ENCODE measurements at places on chromosomes 2 and 18. TPM values are rescaled to one million over a fixed set of nuclear protein-coding genes. Genes with fewer than 3 reads are reported as not detected.

GRCh38 chr2:100124761-100125160 lies 17.6 kb downstream of the AFF3 start:
- no peaks in the 10 kb centered on the region for H3K27me3 ChIP-seq
- no peak overlapping the region for H3K27ac ChIP-seq
- no peaks in the 10 kb centered on the region for H3K4me1 ChIP-seq
- no peak overlapping the region for H3K4me3 ChIP-seq
- no peaks in the 10 kb centered on the region for H3K36me3 ChIP-seq

- peak overlapping the region; percentile 92 for H3K27ac ChIP-seq
- no peaks in the 10 kb centered on the region for H3K36me3 ChIP-seq
- H3K4me3 ChIP-seq: peak overlapping the region; percentile 88
- no peak for DNase-seq
- peaks cover 28% of the 10 kb centered on the region for H3K4me1 ChIP-seq
Observed at GRCh38 chr2:37669446-37669845, 2.0 kb downstream of the CDC42EP3 start.

- no peak for DNase-seq
- H3K27ac ChIP-seq: no peak overlapping the region
- H3K36me3 ChIP-seq: no peaks in the 10 kb centered on the region
Observed at GRCh38 chr2:129801575-129801974, 177.9 kb upstream of the RAB6C start.

GRCh38 chr2:17162713-17163112 lies 355.5 kb downstream of the RAD51AP2 start:
- no peak overlapping the region for H3K4me3 ChIP-seq
- no peak for DNase-seq
- no peaks in the 10 kb centered on the region for H3K27me3 ChIP-seq
- H3K4me1 ChIP-seq: no peaks in the 10 kb centered on the region
- H3K36me3 ChIP-seq: no peaks in the 10 kb centered on the region

DNA sequence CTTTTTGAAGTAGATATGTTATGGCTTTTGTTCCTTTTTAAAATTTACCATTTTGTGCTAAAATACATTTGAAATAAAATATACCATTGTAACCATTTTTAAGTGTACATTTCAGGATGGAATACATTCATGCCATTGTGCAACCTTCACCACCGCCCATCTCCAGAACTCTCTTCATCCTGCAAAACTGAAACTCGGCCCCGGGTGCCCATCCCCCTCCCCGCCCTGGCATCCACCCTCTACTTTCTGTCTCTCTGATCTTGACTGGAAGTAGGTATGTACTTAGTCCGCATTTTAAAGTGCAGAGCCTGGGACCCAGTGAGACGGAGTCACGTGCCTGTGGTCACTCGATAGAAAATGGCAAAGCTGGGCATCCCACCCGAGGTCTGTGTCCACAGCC lies 45.6 kb downstream of the DIPK1C start:
- peaks cover 28% of the 10 kb centered on the region for H3K27me3 ChIP-seq
- H3K27ac ChIP-seq: no peak overlapping the region
- no peak overlapping the region for H3K4me3 ChIP-seq
- no peak for DNase-seq
- H3K4me1 ChIP-seq: no peaks in the 10 kb centered on the region

- no peaks in the 10 kb centered on the region for H3K27me3 ChIP-seq
- H3K36me3 ChIP-seq: peaks cover 85% of the 10 kb centered on the region
- no peak overlapping the region for H3K4me3 ChIP-seq
- DNase-seq: no peak
Observed at GRCh38 chr2:127961729-127962128, 66.1 kb downstream of the SAP130 start.

DNA sequence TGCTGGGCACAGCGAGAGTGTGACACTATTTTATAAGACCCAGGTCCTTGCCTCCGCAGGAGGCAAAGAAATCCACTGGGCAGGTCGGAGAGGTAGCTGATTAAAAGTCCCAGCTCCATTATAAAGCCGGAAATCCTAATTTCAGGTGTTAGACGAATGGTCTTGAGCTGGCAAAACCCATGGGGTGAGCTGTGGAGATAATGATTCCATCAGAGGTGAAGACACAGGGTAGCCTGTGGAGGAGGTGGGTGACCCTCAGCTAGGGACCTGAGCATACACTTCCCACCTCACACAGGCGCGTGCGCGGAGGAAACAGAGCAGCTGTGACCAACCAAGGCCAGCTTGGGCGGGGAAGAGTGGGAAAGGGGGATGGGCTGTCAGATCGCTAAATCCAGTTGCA lies 201.7 kb upstream of the CXCR4 start:
- H3K4me1 ChIP-seq: no peaks in the 10 kb centered on the region
- DNase-seq: no peak
- no peaks in the 10 kb centered on the region for H3K36me3 ChIP-seq
- no peak overlapping the region for H3K27ac ChIP-seq

- H3K4me1 ChIP-seq: no peaks in the 10 kb centered on the region
- no peaks in the 10 kb centered on the region for H3K36me3 ChIP-seq
- H3K27ac ChIP-seq: no peak overlapping the region
- no peak overlapping the region for H3K4me3 ChIP-seq
- peaks cover 49% of the 10 kb centered on the region for H3K27me3 ChIP-seq
Observed at GRCh38 chr2:12766421-12766879, 49.7 kb downstream of the TRIB2 start.

DNA sequence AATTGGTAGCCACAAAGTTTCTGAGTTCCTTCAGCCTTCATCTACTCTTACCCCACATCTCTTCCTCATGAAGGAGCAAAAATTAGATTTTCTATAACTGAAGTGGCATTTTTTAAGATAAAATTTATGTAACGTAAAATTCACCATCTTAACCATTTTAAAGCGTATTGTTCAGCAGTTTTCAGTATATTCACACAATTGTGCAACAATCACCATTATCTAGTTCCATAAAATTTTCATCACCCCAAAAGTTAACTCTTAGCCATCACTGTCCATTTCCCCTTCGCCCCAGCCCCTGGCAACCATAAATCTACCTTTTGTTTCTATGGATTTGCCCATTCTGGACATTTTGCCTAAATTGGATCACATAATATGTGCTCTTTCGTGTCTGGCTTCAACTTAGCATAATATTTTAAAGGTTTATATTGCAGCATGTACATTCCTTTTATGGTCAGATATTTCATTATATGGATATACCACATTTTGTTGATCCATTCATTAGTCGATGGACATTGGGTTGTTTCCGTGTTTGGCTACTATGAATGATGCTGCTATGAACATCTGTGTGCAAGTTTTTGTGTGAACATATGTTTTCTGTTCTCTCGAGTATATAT lies 44.6 kb downstream of the ATIC start:
- H3K27ac ChIP-seq: no peak overlapping the region
- H3K4me1 ChIP-seq: no peaks in the 10 kb centered on the region
- no peaks in the 10 kb centered on the region for H3K27me3 ChIP-seq
- no peaks in the 10 kb centered on the region for H3K36me3 ChIP-seq

- no peaks in the 10 kb centered on the region for H3K27me3 ChIP-seq
- no peak overlapping the region for H3K27ac ChIP-seq
- DNase-seq: no peak
- no peaks in the 10 kb centered on the region for H3K36me3 ChIP-seq
Observed at GRCh38 chr2:198096002-198096401, 291.6 kb downstream of the PLCL1 start.

GRCh38 chr2:80328159-80328571 lies 23.6 kb upstream of the LRRTM1 start:
- no peaks in the 10 kb centered on the region for H3K27me3 ChIP-seq
- no peak for DNase-seq
- H3K4me3 ChIP-seq: no peak overlapping the region
- no peaks in the 10 kb centered on the region for H3K36me3 ChIP-seq

DNA sequence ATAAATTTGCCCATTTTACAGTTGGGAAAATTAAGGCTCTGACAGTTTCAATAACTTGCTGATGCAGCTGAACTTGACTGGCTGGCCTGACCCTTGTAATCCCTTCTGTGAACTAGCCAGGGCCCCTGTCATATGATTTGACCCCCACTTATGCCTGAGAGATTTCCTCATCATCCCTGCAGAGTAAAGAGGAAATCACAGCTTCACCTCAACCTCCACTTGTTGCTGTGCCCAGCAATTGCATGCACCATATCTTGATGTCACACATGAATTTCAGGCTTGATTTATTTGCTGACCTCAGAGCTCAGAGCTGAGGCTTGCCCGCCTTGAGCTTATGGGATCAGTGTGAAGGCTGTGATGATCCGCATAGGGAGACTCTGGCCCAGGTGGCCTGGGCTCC lies 108.1 kb downstream of the ACOXL start:
- no peak overlapping the region for H3K4me3 ChIP-seq
- H3K36me3 ChIP-seq: no peaks in the 10 kb centered on the region
- no peak overlapping the region for H3K27ac ChIP-seq
- peaks cover 21% of the 10 kb centered on the region for H3K27me3 ChIP-seq
- no peaks in the 10 kb centered on the region for H3K4me1 ChIP-seq

DNA sequence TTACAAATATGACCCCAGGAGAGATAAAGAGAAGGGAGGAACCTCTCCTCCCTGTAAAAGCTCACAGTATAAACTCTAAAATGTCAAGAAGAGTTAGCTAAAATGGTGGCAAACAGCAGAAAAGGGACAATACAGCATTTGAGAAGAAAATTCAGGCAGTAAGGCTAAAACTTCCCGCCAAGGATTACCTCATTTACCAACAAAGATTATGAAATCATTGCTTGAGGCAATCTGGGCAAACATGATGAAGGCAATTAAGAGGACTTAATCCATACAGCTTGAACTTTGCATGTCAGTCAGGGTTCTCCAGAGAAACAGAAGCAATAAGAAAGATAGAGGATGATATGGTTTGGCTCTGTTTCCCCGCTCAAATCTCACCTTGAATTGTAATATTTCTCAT lies 81.4 kb downstream of the CMPK2 start:
- no peak overlapping the region for H3K27ac ChIP-seq
- H3K4me1 ChIP-seq: peaks cover 6% of the 10 kb centered on the region
- H3K36me3 ChIP-seq: no peaks in the 10 kb centered on the region

GRCh38 chr2:18413676-18414396 lies 146.6 kb downstream of the RDH14 start:
- no peaks in the 10 kb centered on the region for H3K36me3 ChIP-seq
- no peaks in the 10 kb centered on the region for H3K4me1 ChIP-seq
- no peak for DNase-seq
- H3K27ac ChIP-seq: peak overlapping the region; percentile 38
- H3K4me3 ChIP-seq: no peak overlapping the region
- H3K27me3 ChIP-seq: no peaks in the 10 kb centered on the region

DNA sequence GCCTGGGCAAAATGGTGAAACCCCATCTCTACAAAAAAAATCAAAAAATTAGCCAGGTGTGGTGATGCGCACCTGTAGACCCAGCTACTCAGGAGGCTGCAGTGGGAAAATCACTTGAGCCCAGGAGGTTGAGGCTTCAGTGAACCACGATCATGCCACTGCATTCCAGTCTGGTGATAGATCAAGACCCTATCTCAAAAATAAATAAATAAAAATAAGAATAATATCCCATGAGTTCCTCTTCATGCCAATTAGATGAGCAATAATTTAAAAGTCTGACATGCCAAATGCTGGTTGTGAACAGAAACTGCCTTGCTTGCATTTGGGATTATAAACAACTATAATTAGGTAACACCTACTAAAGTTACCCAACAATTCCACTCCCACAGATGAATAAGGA lies 22.1 kb upstream of the ANKRD44 start:
- DNase-seq: no peak
- H3K4me3 ChIP-seq: no peak overlapping the region
- no peaks in the 10 kb centered on the region for H3K36me3 ChIP-seq

- DNase-seq: peak; percentile 2
- peak within 1 kb of the TSS; percentile 89 for H3K27ac ChIP-seq
- peak within 1 kb of the TSS; percentile 55 for H3K4me3 ChIP-seq
- peaks cover 60% of the 10 kb centered on the region for H3K4me1 ChIP-seq
Observed at GRCh38 chr2:14632133-14632936, at the start of gene LRATD1. LRATD1 (plus strand) TSS chr2:14632717; CDS start chr2:14633980, 1,263 bp downstream.

OR6B2 gene
- total RNA-seq: not detected

LRRC30 gene
- not detected for total RNA-seq

TPO gene
- total RNA-seq: 3.4 TPM

EVA1A gene
- total RNA-seq: not detected

TMEM247 gene
- total RNA-seq: not detected

APCDD1 gene
- 33.6 TPM for total RNA-seq

L3MBTL4 gene
- total RNA-seq: 9.0 TPM

SERPINB3 gene
- total RNA-seq: 911 TPM

ALLC gene
- not detected for total RNA-seq

TRIM43 gene
- total RNA-seq: not detected

DNER gene
- 0.27 TPM for total RNA-seq

Measured in esophagus squamous epithelium (tissue), 5 donors.